ENCODE measurements at places on chromosomes 3 and 15.
A peak's percentile ranks its signal among the peaks of the same experiment; 100 is the strongest.

- DNase-seq, result no peak
These were observed 26.9 kb upstream of the EHHADH start for GRCh38 chr3:185280572-185281365.

GRCh38 chr3:136712941-136713340 is 39.2 kb downstream of the STAG1 start:
- DNase-seq, result no peak

DNA sequence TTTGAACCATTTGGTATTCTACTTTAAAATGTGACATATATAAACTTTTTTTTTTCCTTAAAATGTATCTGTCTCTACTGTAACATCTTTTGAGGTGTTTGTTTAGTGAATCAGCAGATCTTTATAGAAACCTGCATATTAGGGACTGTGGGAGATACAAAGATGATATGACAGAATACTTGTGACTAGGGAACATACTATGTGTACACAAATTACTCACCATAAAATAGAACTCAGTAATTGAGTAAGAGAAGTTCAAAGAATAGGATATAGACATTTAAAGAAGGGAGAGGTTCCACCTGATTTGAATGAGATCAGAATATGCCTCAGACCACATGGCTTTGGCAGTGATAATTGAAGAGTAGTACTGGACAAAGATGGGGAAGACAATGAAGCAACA is 47.9 kb downstream of the ATP2C1 start:
- no peak for DNase-seq

DNA sequence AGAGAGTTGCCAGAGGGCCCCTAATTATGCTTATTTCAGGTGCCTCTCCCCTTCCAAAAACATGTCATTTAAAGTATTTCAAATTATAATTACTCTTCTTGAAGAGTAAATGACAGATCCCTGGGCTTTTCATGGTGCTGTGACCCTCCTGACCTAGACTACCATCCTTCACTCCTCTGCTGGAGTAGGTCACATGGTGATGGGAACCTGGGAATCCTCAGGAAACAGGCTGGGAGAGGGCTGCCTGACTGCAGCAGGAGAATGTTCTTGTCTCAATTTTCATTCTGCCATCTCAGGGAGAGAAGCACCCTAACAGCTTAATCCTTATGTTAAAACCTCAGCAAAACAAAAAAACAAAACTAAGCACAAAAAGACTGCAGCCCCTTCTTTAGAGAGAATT is 24.6 kb downstream of the PGBD4 start:
- no peak for DNase-seq

DNA sequence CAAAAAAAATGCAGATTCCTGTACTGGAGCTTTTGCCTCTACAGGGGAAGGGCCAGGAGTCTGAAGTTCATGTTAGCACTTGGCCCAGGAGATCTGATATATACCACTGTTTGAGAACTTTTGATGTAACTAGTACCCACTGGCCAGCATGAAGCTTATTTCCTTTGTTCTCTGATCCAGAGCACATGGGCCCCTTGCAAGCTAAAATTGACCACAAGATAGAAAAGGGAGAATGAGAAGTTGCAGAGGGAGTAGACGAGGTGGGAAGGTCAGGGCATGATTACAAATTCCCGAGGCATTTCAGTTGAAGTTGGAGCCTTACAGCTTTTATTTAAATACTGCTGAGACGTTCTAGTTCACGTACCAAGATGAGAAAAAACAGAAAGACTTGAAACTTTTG is 28.2 kb downstream of the TGM4 start:
- DNase-seq, result no peak

GRCh38 chr15:48578965-48579364 is 66.5 kb downstream of the FBN1 start:
- DNase-seq, result no peak

- no peak for DNase-seq
These were observed 115.2 kb downstream of the TIGIT start for GRCh38 chr3:114408736-114409670.

- DNase-seq, result no peak
These were observed 217.5 kb downstream of the CHL1 start for GRCh38 chr3:414063-414462.

DNA sequence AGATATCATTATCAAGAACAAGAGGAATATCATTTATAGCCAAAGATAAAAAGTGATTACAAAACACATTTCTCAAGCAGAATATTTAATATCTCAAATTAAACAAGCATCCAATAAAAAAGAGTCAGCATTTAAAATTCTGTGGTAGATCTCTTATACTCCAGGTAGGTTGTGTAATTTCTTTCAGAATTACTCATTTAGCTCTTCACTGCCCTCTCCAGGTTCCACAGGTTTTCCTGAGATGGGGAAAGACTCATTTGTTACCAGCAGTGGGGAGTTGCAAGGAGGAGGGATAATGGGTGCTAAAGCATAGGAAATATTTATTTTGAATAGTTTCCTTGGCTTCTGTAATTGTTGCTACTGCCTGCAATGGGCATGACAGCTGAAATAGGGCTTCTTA is 83.1 kb upstream of the RASGRP1 start:
- no peak for DNase-seq

GRCh38 chr15:92892201-92892555 is 7.9 kb upstream of the CHD2 start:
- no peak for DNase-seq

- no peak for DNase-seq
These were observed 651.2 kb downstream of the DIPK2A start for GRCh38 chr3:144622845-144623244.

DNA sequence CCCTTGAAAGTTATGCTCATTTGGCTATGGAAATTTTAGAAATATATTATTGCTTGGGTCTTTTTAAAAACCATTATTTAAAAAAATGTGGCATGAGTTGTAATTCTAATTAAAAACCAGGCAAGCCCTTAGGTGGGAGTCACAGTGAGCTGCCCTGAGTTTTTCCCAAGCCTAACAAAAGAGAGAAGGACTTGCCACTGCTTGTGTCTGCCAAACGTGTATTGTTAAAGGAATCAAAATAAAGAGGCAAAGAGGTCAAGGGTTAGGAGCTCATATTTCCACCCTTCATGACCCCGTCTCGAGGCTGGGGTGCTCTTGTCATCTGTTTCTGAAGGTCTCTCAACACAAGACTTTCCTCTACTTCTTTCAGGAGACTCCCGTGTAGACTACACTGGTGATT is 321.1 kb downstream of the ZIC1 start:
- no peak for DNase-seq

GRCh38 chr3:140151321-140151720 is 216.3 kb downstream of the CLSTN2 start:
- DNase-seq, result no peak

- no peak for DNase-seq
These were observed 46.5 kb downstream of the SYNPR start for GRCh38 chr3:63324621-63325020.

DNA sequence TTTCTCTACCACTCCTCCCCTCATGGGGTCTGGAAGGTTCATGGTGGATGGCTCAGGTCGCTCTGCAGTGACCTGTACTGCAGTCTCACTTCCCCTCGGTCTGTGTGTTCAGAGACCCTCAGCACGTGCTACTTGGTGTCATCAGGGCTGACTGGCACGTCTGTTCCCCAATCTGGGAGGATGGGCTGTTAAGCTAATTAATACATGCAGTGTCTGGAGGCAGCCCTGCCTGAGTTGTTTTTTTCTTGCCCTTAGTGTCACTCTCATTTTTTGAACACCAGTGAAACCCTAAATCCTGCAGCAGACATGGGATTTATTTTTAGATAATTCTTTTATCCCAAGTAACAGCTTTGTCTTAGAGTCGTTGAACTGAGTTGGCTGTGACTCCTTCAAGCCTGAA is 64.6 kb downstream of the ARNT2 start:
- no peak for DNase-seq

- no peak for DNase-seq
These were observed 32.3 kb downstream of the MOBP start for GRCh38 chr3:39499651-39500273.

DNA sequence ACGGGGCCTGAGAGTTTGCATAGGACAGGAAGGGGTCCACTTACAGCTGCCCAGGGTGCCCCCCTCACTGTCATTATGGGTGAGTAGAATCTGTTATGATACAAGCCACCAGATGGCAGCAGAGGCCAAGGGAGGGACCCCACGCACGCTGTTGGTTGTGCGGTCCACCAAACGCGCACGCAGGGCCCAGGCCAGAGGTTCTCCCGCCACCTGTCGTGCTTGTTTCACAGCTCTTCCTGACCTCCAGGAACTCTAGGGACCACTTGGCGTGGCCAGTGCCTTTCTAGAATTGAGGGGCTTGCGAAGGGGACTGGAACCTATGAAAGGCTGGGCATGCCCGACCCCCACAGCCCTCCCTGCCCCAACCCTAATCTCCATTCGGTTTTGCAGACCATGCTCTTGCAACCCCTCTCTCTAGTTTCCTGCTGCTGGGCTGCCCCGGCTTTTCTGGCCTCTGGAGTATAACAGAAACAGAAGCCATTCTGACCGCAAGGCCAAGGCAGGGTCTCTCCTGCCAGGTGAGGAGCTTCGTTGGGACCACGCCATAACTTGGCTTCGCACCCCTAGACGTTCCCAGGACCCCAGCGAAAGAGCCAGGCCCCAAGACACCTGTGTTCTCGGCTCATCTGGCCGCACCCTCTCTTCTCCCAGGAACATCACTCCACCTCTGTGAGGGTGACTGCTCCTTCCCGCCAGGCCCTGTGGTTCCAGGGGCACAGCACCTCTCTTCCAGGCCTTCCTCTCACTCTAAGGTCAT is 46.0 kb downstream of the ALDH1L1 start:
- no peak for DNase-seq

DNA sequence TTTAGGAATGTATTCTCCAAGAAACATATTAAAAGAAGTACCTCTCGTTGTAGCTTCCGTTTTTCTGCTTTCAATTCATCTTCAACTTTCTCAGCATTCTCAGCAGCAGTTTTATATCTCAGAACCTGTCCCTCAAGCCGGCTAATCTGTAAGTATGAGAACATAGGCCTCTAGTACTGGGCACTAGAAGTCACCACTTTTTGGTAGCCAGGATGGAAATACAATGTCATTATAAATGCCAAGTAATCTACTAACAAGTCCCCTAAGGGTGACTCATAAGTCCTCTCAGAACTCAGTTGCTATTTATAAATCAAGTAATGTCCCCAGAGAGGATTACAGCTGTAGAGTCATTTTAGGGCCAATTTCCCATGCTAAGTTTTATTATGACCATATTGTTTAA is 61.1 kb downstream of the MLH1 start:
- DNase-seq, result no peak

DNA sequence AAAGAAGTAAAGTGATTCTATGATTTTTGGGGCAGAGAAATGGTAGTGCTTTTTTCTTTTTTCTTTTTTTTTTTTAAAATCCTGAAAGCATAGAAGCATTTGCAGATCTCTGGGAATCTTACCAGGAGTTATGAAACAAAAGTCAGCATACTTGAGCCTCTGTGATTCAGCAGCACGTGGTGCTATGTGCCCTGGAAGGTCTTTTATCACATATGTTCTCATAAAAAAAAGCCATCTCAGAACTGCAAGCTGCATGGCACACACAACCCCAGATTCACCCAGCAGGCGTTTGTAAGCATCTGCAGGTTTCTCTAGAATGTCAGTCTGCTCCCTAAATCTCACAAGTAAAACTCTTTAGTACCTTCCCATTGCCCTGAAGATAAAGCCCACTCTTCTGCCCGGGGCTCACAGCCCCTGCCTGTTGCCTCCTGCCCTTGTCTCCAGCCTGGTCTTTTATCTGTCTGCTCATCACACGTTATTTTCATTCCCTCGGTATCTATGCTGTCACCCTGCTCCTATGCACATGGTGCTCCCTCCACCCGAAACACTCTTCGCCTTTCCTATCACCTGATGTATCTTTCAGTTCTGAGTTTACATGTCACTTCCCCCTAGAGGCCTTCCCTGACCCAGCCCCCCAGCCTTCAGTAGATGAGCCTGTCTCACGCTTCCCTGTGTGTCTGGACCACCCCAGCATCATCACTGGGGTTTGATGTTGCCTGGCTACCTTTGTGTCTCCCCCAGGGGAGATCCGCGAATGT is 72.4 kb downstream of the CHDH start:
- no peak for DNase-seq

DNA sequence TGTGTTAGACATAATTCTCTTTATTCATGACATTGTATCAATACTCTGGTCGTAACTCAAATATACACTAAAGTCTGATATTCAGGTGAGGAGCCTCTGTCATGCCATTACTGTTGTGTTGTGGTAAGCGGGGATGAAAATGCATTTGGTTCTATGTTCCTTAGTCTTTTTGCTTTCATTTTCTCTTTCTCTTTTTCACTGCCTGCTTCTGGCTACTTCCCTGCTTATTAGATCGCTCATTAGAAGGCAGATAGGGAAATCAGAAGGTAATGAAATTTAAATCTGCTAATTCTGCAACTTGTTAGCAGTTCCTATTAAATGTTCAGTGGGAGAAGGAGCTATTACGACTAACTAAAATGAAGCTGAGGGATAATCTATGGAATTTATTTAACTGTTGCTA is 345.0 kb downstream of the GRM7 start:
- no peak for DNase-seq

DNA sequence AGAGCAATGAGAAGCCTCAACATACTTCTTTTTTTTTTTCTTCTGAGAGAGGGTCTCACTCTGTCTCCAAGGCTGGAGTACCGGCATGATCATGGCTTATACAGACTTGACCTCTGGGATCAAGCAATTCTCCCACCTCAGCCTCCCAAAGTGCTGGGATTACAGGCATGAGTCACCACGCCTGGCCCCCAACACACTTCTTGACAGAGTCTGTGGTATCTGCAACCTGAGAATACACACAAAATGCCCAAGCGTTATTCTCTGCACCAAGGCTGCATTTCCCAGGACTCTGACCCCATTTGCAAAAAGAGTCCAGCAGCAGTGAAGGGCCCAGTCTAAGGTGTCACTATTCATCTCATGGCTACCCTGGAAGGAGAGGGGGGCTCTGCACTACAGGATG is 42.7 kb upstream of the BLM start:
- no peak for DNase-seq

GRCh38 chr3:71955240-71956068 is 170.5 kb upstream of the PROK2 start:
- peak; percentile 6 for DNase-seq

DNA sequence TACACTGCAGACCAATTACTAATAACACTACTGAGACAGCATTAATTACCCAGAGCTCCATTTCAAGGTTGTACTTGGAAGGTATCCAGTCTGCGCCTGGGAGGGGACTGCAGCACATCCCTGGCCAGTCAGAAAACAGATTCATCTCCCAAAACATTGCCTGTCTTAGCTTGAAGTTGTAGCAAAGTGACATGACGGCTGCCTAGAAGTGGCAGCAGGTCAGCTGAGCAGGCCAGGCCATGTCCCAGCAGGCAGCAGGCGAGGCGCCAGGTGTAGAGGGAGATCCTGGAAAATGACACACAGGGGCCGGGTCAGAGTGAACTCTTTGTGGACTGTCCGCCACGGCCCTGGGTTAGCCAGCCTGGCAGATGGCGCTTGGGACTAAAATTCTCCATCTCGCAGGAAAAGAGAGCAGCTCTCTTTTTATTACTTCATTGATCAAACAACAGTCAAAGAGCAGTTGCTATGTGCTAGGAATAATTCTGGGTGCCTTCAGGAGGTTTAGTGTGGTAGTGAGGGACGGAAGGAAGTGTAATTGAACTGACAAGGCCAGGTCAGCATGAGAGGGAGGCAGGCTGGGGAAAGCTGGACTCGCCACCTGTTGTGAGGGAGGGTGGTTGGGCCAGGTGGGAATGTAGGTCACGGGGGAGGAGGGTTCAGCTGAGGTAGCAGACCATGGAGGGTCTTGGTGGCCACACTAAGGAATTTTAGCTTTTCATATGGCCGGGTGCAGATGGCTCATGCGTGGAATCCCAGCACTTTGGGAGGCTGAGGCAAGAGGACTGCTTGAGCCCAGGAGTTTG is 1.3 kb upstream of the MAP6D1 start:
- peak; percentile 2 for DNase-seq

- no peak for DNase-seq
These were observed 352.1 kb upstream of the CFAP20DC start for GRCh38 chr3:59401924-59402323.

- DNase-seq, result no peak
These were observed 327.3 kb upstream of the GBE1 start for GRCh38 chr3:82088749-82089148.

All from stimulated activated naive CD4-positive, alpha-beta T cell (primary cell).